CD4-positive, alpha-beta memory T cell (primary cell): ENCODE measurements at places on chromosomes 12 and 14.

DNA sequence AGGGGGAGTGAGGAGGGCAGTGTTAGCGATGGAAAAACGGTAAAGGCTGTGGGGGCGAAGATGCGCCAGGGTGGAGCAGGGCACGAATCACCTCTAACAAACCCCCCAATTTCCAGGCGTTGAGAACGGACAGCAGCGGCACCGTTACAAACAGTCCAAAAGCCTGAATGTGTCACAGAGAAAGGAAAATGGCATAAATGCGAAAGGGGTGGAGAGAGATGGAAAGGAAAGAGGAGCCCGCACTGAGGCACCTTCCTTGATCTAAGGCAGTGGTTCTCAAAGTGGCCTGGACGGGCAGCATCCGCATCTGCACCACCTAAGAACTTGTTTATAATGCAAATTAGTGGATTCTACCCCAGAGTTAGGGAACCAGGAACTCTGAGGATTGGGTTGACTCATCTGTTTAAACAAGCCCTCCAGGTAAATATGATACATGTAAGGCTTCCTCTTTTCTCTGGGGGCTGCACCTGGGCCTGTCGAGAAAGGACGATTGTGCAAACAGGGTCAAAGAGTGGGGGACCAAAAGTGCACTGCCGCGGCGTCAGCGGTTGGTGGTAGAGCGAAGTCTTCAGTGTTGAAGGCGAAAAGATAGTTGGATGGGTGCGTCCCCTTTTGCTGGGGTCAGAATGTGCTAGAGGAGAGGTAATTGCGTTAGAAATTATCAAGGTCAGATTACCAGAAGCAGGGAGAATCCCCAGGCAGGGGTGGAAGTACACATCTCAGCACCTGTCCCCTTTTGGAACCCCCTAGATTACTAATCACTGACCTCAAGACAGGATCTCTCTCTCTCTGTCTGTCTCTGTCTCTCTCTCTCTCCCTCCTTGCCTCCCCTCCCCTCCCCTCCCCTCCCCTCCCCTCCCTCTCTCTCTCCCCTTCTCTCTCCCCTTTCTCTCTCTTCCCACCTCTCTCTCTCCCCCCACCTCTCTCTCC is 1.3 kb upstream of the KCNH5 start:
- DNase-seq, result no peak

- no peak for DNase-seq
Measured at GRCh38 chr12:107169200-107169599, 75.9 kb upstream of the CRY1 start.

DNA sequence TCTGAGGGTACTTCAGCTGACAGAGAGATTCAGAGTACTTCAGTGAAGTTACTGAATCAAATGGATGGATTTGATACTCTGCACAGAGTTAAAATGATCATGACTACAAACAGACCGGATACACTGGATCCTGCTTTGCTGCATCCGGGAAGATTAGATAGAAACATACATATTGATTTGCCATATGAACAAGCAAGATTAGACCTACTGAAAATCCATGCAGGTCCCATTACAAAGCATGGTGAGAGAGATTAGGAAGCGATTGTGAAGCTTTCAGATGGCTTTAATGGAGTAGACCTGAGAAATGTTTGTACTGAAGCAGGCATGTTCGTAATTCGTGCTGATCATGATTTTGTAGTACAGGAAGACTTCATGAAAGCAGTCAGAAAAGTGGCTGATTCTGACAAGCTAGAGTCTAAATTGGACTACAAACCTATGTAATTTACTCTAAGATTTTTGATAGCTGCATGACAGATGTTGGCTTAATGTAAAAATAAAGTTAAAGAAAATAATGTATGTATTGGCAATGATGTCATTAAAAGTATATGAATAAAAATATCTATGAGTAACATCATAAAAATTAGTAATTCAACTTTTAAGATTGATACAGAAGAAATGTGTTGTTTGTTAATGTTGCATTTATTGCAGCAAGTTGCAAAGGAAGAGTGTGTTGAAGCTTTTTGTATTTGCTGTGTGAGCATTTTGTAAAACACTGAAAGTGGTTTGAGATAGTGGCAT is 136.1 kb upstream of the RAP1B start:
- no peak for DNase-seq

- no peak for DNase-seq
Measured at GRCh38 chr14:94021001-94021400, 5.1 kb upstream of the OTUB2 start.

- DNase-seq, result no peak
Measured at GRCh38 chr12:103851127-103851526, 10.1 kb upstream of the NT5DC3 start.

- peak; percentile 65 for DNase-seq
Measured at GRCh38 chr14:54564868-54565784, 1.8 kb upstream of the SAMD4A start.

DNA sequence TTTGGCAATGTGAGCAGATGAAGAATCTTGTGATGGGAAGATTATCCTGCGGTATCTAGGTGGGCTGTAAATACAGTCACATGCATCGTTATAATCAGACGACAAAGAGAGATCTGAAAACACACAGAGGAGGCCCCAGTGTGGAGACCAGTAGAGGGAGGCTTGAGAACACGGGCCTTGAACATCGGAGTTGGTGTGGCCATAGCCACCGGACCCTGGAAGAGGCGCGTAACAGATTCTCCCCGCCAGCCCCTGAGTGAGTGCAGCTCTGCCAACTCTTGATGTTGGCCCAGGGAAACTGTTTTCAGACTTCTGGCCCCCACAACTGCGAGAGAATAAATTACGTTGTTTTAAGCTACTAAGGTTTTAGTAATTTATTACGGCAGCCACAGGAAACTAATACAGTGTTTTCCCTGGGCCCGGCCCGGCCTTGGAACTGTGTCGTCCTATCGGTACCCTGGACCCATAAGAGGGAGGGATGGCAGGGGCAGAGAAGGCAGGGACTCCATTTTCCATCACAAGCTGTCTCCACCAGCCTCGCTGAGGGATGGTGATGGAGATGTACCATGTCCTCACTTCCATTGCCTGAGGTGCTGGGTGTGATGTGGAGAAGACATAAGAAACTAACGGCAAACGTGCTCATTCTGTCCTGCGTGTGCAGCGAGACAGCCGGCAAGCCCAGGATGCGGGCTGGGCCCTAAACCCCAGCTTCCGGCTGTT is 91.6 kb downstream of the NTF3 start:
- no peak for DNase-seq

DNA sequence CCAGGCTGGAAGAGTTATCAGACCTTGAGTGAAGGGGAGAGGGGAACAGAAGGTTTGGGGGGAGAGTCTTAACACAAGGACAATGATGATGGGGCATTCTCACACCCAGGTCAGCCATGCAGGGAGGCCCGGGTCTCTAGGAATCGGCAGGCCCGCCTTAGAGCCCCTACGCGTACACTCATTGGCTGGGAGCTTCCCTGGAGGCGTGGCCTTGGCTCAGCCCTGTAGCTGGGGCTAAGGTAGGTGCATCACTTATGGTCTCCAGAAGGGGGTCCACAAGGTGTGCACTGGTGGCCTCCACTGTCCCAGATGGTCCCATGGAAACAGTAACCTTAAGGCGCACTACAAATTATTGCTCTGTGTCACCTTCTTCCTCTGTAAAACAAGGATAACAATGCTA is 660.1 kb downstream of the MED13L start:
- no peak for DNase-seq

- no peak for DNase-seq
Measured at GRCh38 chr12:2575245-2575644, 219.5 kb upstream of the FKBP4 start.

- DNase-seq, result no peak
Measured at GRCh38 chr14:83825843-83826242, 1704.1 kb upstream of the FLRT2 start.

GRCh38 chr14:35180179-35180578 is 57.8 kb downstream of the PRORP start:
- DNase-seq, result no peak

DNA sequence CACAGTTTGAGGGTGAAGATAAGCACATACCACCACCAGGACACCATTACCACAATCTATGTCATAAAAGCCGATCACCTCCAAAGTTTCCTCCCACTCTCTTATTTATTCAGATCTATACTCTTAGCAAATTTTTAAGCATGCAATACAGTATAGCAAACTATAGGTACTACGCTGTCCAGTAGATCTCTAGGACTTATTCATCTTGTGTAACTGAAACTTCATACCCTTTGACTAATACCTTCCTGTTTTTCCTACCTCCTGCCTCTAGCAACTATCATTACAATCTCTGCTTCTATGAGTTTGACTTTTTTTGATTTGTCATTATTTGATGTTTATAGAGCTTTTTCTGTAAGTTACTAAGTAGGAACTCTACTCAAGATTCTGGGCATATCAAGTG is 84.5 kb upstream of the MANSC4 start:
- no peak for DNase-seq

DNA sequence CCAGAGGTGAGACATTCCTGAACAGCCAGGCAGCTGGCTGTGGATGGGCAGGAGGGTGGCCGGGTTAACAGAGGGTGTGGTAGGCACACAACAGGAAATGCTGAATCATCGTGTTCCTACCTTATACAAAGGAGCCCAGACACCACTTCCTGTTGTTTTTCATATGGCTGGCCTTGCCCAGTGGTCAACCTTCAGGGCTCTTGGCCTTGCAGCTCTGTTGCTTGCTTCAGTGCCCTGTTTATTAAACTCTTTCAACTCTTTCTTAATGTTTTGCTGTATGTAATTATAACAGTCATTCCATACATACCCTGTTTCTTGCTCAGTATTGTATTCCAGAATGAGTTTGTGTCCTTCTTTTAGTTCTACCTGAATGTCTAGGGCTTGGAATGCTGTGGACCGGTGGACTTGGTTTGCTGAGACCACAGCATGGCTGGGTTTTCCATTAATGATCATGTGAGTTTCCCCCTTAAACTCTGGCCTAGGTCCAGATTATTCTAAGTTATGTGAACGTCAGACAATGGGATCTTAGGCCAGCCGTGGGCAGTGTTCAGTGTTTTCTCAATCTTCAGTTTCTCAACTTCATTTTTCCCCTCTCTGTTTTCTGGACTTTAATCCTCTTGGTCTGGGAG is 11.9 kb downstream of the CFAP54 start:
- peak; percentile 29 for DNase-seq

DNA sequence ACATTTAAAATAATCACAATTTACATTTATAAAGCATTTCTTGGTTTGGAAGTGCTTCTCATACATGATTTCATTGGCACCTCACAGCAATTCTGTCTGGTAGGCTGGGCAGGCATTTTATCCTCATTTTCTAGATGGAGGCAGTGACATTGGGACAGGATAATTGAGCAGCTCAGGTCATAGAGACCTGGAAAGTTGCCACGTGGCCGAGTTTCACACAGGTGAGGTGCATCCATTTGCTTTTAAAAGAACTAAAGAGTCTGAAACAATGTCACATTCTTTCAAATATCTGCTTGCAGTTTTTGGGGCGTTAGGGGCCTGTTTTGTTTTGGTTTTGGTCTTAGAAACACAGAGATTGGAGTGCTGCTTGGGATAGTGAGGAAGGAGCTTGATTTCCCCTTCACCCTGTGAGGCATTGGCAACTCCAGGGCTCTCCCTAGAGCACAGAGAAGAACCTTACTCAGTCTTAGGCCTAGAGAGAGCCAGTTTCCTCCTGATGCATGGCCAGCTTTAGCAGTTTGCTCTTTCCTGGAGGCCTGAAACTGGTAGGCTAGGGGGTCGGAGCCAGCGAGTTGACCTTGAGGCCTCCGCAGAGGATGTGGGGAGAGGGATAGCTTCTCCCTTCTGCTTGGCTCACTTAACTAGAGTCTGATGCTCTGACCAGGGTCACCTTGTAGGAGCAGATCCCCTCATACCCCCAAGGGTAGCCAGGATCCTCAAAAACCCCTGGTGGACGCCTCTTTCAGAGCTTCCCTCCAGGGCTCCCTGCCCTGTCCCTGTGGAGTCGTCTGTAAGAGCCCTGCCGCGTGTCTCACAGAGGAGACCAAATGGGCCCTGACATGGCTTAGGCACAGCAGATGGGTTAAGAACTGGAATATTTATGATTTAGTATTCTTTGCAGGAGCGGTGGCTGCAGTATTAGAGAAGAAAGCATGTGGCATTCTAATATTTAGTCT is 34.9 kb upstream of the JDP2 start:
- no peak for DNase-seq

GRCh38 chr12:75883241-75883640 is 148.3 kb downstream of the PHLDA1 start:
- DNase-seq, result no peak

DNA sequence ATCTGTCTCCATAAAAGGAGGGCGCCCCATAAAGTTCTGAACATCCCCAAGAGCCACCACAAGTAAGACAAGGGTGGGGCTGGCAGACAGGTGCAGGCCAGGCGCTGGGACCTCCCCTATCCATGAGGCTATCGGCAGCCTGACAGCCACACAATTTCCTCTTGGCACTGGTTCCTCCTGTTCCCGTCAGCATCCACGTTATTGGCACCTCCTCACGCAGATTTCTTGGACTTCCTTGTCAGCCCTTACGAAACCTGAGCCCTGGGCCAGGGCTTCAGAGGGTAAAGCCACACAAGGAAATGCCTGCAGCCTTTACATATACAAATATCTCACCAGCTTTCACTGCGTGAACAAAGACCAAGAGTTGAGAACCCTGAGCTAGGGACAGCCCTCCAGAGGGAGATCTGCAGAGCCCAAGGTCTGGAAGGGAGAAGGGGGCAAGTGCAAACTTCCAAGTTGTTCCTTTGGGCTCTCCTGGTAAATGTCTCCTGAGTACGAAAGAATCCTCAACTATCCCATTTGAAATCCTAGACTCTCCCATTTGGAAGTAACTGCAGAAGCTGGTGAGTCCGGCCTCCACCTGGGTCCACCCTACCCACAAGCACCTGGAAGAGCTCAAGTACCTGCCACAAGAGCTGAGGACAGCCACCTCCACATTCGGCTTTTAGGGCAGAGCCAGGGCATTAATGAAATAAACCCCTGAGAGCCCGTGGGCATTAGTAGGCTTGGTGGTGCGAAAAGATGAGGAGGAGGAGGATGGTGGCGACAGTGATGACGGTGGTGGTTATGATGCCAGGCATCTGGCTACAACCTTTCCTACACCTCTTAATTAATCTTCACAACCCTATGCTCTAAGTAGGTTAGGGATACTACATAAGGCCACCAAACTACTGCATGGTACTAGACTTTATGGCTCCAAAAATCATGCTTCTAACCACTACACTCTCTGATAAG is 5.5 kb upstream of the TC2N start:
- peak; percentile 72 for DNase-seq

DNA sequence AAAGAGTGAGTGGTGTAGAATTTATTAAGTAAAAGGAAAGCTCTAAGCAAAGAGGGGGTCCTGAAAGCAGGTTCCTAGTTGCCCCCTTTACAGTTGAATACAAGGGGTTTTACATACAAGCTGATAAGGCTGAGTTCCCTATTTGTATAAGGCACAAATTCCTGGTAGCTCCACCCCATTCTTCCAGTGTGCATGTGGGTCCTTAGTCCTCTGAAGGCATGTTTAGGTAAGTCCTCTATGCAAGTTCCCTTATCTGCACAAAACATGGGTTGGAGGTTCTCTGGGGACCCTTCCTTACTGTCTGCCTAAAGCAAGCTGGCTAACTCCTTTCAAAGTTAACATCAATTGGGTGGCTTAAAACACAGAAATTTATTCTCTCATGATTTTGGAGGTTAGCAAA is 2.9 kb upstream of the FAR2 start:
- no peak for DNase-seq

DNA sequence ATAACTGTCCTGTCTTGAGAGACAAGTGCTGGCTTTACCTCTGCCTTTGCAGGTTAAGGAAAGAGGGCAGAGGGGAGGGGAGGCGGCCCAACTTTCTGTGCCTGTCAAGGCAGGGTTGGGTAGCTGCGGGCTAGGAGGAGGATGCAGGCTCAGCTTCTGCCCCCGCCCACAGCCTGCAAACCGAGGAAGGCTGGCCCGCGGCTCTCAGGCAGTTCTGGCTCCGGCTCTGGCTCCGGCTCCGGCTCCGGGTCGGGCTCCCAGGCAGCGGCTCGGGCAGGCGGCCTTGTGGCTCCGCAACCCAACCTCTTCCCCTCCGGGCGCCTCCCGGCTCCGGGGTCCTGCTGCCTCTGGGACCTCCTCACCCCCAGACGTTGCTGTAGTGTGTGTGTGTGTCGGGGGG is 92.9 kb downstream of the TMEM30B start:
- no peak for DNase-seq
